ENCODE measurements at places on chromosomes 11 and 22.
A peak's percentile ranks its signal among the peaks of the same experiment; 100 is the strongest.

- peak; percentile 77 for DNase-seq
Measured at GRCh38 chr11:46391578-46392420, at the start of gene CHRM4. CHRM4 (minus strand) TSS chr11:46391776; CDS start chr11:46386557, 5,219 bp downstream.

GRCh38 chr11:86182976-86183584 lies 61.5 kb upstream of the EED start:
- DNase-seq: peak; percentile 67

GRCh38 chr22:33302549-33302948 lies 244.4 kb upstream of the SYN3 start:
- DNase-seq: no peak

GRCh38 chr11:87660926-87661660 lies 514.1 kb downstream of the RAB38 start:
- no peak for DNase-seq

GRCh38 chr11:119726150-119726553 lies 2.8 kb downstream of the NECTIN1 start:
- DNase-seq: no peak

- no peak for DNase-seq
Measured at GRCh38 chr22:29224859-29225410, 19.2 kb downstream of the EMID1 start.

DNA sequence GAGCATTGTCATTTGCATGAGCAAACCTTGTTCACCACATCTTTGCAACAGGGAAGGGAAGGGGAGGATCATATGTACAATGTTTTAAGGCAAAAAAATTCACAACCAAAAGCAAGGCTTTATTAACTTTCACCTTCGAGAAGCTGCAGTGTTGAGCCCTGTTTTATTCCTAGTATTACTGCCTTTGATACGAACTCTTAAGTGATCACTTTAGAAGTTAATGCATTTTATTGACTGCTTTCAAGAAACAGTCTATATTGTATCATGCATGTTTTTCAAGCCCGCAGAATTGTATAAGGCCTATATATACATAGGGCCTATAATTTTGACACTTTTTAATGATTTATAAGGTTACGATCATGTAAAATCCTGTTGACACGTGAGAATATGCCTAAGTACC lies 117.5 kb upstream of the VPREB1 start:
- DNase-seq: no peak

GRCh38 chr11:96306600-96306932 lies 36.4 kb downstream of the MAML2 start:
- no peak for DNase-seq

DNA sequence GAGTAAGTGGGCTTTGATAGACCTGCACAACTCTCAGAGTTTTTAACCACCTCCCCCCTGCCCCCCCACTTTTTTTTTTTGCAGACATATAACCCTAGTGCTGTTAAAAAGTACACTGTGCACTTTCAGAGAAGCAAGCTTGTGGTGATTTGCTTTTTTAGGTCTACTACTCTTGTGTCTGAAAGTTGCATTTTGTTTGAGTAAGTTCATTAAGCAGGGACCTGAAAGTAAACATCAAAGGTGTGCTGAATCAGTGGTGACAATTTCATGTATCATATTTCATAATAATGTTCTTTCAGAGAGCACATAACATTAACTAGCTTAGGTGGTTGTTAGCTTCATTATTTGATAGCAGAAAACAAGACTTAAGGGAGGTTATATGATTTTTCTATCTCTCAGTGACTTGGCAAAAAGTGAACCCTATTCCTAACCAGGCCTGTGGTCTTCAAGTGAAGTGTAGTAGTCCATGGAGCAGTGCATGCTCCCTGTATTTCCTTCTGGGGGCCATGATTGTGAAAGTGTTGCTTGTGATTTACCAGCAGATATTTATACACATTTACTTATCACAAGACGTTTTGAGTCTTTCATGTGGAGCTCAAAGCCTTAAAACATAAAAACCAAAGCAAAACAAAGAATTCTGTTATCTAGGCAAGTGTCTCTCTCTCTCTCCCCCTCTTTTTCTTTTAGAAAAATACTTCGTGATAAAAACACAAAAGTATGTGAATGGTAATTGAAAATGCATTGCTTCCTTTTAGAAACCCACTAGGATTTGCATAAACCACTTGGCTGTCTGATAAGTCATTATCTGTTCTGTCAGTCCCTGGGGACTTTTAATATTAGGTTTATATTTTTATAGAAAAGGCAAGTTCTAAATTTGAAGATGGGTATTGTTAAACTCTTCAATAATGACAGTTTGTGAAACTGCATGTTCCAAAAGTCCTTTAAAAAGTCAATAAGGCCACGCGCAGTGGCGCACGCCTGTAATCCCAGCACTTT lies 7.5 kb upstream of the RAG2 start:
- no peak for DNase-seq

- no peak for DNase-seq
Measured at GRCh38 chr11:37558619-37559210, 960.7 kb upstream of the RAG2 start.

- no peak for DNase-seq
Measured at GRCh38 chr11:57348636-57349313, 10.6 kb downstream of the P2RX3 start.

DNA sequence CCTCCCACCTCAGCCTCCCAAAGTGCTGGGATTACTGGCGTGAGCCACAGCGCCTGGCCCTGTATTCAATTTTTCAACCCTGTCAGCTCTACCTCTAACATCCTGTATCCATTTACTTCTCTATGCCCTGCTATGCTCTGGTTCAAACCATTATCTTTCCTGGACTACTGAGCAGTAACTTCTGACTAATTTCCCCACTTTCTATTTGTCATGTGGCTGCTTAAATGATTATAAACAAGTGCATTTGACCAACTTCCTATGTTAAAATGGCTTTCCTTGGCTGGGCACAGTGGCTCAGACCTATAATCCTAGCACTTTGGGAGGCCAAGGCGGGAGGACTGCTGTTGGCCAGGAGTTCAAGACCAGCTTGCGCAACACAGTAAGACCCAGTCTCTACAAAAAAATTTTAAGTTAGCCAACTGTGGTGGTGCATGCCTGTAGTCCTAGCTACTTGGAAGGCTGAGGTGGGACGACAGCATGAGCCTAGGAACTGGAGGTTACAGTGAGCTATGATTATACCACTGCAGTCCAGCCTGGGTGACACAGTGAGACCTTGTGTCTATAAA lies 2.1 kb downstream of the MED19 start:
- no peak for DNase-seq

- DNase-seq: no peak
Measured at GRCh38 chr22:43435851-43436811, 24.3 kb downstream of the MPPED1 start.

DNA sequence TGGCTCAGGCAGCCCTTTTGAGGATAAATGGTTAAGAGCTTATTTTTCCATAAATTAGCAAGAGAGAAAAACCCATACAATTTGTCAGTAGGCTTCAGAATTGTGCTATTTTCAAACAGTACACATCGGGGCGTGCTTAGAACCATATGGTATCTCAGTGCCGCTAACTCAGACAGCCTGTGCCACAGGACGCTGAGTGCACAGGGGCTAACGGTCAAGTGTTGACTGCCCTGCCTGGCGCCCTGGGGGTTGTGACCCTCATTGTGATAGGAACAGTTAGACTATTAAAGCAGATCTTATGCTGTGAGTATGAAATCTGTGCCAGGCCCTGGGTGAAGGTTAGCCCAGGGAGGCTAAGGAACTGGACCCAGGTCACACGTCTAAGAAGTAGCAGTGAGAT lies 1519.7 kb downstream of the BRD1 start:
- DNase-seq: no peak

DNA sequence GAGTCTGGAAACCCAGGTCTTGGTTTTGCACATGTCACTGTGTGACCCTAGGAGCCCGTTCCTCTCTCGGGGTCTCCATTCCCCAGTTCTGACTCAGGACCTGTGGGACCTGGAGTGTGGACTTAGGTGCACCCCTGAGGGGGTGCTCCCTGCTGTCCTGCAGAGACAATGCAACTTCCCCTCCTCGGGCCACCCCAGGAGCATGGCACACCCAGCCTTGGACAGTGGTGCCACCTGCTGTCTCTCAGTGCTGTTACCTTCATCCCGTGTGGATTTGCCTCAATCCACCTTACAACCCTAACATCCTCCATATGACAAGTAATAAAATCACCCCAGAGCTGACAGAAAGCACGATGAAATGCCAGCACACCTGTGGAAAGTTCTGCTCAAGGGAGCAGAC lies 27.5 kb upstream of the CRYBB3 start:
- DNase-seq: peak; percentile 68

- DNase-seq: no peak
Measured at GRCh38 chr11:79313530-79313913, 127.3 kb downstream of the TENM4 start.

- no peak for DNase-seq
Measured at GRCh38 chr22:50338860-50339462, 4.2 kb upstream of the PPP6R2 start.

GRCh38 chr11:17905477-17905876 lies 107.4 kb downstream of the SERGEF start:
- DNase-seq: peak; percentile 68

- DNase-seq: no peak
Measured at GRCh38 chr11:8801121-8801520, 109.9 kb upstream of the AKIP1 start.

GRCh38 chr11:110655967-110656366 lies 56.3 kb downstream of the ARHGAP20 start:
- no peak for DNase-seq

DNA sequence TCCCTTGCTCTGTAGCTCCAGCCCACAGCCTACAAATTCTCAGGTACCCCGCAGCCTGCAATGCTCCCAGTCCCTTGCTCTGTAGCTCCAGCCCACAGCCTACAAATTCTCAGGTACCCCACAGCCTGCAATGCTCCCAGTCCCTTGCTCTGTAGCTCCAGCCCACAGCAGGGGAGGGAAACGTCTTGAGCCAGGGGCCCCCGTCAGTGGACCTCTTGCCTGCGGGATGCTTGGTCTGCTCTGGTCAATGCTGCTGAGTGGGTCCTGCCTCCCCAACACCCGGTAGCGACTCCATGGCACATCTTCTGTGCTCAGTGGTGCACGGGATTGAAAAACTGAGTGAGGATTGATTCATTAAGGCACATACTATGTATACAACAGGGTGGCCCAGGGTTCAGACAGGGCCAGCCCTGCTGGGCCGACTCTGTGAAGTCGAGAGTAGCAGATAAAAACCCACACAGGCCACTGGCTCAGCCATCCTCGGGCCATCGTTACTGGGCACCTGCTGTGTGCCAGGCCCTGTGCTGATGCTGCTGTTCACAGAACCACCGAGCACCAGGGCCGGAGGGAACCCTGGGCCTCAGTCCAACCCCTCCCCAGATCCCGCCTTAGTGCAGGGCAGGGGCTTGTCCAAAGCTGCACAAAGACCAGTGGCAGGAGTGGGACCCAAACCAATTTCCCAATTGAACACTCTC lies 69.7 kb downstream of the MYO7A start:
- DNase-seq: no peak

GRCh38 chr11:130455483-130456127 lies 7.2 kb downstream of the ADAMTS15 start:
- DNase-seq: no peak

DNA sequence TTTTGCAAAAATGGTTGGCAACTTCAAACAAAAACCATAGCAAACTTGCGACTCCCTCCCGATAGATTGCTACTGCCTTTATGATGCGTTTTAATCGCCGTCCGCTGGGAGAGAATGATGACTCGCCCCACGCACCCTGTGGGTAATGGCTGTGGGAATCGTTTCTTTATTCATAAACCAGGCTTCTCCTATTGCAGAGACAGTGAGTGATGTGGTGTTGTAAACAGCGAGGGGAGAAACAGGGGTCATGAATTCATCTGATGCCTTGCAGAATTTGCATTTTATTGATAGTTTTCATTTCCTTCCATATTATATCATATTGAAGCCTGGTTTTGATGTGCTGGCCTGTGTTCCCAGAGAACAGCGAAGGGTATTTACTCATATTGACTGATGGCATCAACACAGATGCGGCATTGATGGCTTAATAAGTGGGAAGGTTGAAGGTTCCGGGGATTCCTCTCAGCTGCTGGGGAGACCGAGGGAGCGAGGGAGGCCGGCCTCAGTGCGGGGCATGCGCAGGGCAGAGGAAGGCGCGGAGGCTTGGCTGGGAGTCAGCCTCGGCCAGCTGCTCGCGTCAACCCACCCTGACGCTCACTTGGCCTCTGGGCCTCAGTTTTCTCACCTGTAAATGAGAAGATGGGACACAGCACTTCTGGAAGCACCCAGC lies 41.3 kb downstream of the ARHGAP8 start:
- DNase-seq: no peak

GRCh38 chr11:59769111-59769510 lies 13.9 kb downstream of the STX3 start:
- DNase-seq: no peak

GRCh38 chr11:39367534-39367933 lies 2091.9 kb downstream of the LRRC4C start:
- DNase-seq: no peak

DNA sequence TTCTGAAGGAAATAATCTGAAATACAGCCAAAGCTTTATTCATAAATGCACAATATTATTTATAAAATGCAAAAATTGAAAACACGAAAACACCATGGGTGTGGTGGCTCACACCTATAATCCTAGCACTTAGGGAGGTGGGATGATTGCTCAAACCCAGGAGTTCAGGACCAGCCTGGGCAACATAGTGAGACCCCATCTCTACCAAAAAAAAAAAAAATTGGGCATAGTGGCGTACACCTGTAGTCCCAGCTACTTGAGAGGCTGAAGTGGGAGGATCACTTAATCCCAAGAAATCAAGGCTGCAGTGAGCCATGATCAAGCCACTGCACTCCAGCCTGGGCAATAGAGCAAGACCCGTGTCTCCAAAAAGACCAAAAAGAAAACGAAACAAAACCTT lies 5.2 kb upstream of the RDX start:
- DNase-seq: no peak

DNA sequence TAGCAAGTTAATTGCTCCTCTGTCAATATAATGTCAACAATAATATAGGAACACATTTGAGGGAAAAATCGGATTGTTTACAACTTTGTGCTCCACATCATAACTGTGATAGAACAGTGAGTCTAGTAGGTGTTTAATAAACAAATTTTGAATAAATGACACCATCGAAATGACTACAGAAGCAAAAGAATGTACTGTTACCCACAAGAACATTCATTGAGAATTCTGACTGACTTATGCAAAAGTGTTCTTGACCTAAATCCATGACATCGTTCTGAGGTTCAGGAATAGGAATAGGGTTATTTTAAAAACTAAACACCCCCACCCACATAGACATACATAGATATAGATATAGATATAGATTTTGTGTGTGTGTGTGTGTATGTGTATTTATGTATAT lies 8.4 kb downstream of the LRRC4C start:
- DNase-seq: no peak

DNA sequence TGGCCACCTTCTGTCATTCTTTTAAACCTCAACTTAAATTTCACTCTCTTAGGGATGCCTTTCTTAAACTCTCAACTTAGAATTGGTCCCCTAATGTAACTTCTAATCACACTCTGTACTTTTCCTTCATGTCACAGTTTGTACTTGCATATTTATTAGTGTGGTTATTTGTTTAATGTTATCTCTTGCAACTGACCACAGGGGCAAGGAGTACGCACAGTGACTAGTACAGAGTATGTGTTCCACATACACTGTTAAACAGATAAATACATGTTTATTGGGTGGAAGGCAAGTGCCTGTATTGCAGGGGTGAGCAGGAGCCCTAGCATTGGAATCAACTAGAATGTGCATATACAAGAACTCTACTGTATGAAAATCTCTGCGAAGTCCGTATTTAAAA lies 554.0 kb downstream of the INSC start:
- no peak for DNase-seq

- no peak for DNase-seq
Measured at GRCh38 chr22:41910050-41911000, 4.5 kb downstream of the SHISA8 start.

Measured in Karpas-422 (cell line).